ENCODE measurements at places on chromosomes 1 and 21.

GRCh38 chr1:175114996-175115395 lies 47.4 kb downstream of the TNN start:
- no peak for DNase-seq

DNA sequence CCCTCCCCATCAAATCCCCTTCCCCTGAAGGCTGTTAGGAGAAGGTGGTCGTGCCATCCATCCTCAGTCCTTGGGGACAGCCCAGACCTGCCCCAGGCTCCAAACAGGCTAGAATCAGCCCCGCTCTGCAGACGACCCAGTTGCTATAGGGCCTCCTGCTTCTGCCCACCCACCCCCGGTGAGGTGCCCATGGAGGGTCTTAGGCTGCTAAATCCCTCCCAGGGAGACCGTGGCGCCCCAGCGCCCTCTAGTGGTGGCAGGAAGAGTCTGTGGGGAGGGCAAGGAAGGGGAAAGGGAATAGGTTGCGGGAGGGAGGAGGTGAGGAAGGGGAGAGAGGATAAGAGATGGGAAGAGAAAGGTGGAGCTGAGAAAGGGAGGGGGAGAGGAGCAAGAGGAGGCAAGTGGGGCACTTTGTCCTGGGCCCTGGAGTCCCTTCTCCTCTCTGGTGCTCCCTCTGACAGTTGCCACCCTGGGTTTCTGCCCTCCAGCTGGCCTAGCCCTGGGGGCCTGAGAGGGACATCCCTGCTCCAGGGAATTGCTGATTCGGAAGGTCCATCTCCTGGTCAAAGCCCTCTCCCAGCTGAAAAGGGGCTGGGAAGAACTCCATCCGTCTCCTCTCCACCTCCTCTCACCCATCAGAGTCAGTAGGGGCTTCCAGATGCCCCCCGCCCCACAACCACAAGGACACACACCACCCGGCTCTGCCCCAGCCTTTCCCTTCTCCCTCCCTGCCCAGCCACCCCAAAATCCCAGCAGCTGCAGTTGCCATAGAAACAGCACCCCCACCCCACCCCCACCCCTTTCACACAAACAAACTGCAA lies 55.4 kb downstream of the CAMK2N1 start:
- DNase-seq, result peak; percentile 20

DNA sequence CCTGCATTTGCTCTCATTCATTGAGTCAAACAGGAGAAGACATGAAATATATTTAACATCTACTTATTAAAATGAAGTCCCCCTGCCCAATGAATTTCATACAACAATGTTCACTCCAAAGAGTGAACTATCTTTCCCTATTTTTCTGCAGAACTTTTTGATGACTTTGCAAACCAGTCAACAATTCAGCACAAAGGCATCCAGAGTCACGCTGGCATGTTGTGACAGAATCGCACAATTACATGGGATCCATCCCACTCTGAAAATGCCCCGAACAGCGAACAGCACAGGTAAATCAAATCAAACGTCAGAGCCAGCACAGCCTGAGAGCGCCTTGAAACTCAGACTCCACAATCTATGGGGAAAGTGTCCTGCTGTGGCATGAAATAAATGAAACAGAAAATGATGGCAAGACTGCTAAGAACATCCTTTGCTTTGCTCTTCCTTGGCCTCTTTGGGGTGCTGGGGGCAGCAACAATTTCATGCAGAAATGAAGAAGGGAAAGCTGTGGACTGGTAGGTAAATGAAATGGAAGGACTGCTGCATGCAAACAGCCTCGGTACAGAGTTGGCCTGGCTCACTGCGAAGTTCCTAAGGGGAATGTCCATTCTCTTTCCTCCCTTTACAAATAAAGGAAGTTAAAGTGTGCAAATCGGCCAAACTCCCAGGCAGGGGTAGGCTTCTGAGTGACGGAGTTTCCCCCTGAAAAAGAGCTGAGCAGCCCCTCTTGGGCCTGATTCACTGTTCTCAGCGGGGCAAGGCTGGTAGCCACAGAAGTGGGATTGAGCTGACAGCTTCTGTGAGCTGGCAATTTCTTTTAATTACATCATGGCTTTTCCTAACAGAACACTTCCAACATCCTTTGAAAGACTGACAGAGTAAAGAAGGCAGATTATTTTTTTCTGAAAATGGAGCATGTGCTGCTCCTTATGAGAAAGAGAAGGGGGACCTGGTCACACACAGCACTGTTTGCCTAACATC lies at the start of gene DNASE2B:
DNASE2B (plus strand) TSS at position 310 of the 981 bp plus-strand sequence; CDS start at position 391, 81 bp downstream.
- no peak for DNase-seq

- no peak for DNase-seq
These were observed 187.1 kb downstream of the NRIP1 start for GRCh38 chr21:14877581-14878228.

DNA sequence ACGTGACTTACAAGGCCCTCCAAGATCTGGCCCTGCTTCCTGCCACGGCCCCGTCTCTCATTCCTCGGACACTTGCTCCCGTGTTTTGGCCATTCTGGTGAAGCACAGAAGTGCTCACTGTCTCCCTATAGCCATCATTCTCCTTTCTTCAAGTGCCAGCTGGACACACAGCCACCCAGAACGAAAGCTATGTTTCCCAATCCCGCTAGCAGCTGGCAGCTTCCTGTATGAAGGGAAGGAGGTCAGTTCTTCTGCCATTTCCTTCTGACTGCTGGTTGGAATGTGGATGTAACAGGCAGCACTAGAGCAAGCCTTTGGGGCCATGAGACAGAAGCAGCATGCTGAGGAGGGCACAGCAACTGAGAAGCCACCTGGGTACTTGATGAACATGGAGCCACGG lies 82.8 kb downstream of the TGFBR3 start:
- no peak for DNase-seq

- no peak for DNase-seq
These were observed 148.9 kb downstream of the PHTF1 start for GRCh38 chr1:113610372-113610771.

DNA sequence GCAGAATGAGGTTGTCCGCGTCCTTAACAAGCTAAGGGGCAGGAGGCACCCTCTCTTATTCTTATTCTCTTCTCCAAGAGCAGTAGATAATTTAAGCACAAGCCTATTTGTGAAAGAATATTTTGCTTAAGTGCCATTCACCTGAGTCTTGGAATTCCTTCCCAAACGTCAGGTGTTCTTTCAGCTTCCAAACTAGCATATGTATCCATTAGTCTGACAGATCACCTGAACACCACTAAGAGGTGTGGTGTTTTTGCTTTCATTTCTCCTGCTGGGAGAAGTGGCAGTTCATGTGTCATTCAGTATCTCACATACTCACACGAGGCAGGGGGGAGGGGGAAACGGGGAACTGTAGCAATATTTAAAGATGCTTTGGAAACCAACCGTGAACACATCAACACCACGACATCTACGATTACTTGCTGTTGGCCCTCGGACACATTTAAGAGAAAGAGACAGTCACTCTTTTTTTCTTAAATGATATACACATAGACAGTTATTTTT lies 45.5 kb upstream of the RBM15 start:
- DNase-seq, result no peak

- DNase-seq, result no peak
These were observed 105.6 kb upstream of the TTC34 start for GRCh38 chr1:2907051-2907450.

DNA sequence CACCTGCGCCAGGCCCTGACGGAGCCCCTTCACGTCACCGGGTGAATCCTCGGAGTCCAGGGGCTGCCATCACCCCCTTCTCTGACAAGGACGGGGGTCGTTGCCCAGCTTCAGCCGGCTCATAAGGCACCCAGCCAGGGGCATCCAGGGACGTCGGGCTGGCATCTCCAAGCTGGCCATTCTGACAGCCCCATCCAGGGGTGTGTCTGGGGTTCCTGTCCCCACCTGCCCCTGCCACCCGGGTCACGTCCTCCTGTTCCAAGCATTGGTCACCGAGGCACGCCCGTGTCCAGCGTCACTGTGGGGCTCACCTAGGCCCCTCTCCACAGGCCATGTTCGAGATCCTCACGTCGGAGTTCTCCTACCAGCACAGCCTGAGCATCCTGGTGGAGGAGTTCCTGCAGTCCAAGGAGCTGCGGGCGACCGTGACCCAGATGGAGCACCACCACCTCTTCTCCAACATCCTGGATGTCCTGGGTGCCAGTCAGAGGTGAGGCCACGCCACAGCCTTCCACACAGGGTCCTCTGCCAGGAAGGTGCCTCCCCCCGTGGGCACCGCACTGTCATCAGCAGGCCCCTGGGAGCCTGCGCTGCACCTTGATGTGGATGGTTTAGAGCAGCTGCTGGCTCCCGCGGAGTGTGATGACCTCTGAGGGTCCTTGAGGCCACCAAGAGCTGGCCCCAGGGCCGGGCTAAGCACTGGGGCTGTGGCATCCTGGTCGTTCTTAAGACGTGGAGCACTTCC lies 14.8 kb downstream of the ARHGEF16 start:
- DNase-seq, result no peak

DNA sequence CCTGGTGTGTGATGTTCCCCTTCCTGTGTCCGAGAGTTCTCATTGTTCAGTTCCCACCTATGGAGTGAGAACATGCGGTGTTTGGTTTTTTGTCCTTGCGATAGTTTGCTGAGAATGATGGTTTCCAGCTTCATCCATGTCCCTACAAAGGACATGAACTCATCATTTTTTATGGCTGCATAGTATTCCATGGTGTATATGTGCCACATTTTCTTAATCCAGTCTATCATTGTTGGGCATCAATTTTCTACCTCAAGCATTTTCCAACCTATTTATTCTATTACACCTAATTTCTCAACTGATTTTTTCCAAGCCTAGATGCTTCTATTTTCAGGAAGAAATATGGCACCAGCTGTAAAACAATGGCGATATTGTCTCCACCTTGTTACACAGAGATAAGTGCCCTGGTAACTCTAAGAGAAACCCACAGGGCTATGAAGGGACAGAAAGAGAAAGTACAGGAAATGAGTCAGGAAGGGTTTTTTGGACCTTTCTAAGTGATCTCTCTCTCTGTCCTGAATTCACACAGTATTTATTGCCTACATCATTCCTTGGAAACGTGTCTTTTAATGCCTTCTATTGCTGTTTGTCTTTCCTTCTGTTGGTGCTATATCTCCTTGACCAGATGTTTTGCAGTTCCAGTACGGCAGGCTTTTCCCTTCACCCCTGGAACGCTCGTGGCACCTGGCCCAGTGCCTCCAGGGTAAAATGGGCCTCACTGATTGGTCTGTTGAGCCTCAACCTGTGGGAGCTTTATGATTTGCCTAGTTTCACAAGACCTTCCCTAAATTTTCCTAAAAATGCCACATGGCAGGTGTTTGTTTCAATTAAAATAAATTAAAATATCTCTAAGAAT lies 14.6 kb upstream of the JAK1 start:
- no peak for DNase-seq

- no peak for DNase-seq
These were observed 24.2 kb downstream of the PADI3 start for GRCh38 chr1:17273096-17273495.

DNA sequence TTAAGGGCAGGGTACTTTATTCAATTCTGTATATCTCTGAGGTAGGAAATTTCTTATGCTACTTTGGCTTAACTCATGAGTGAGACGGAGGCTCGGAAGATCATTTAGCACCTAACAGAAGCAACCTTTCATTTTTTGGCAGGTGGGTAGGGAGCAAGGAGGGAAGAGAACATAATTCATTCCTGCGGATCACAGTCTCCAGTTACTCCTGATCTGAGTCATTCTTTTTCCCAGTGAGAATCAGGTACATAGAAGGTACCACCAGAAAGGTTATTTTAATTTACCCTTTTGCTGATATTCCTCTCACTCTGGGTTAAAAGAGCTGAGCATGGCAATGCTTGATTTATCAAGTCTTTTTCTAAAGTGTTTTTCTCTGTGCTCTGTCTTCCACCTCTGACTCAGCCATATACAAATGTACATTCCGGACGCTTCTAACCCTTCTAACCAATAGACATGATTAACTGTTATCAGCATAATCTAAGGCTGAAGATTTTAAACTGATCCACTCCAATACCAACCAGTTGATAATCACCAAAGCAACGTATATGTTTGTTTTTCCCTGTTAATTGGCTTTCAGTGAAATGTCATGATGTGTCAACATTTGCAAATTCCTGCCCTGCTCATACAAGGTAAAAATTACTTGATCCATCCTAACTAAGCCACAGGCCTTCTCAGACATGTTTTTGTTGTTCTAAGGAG lies 271.7 kb downstream of the DUSP10 start:
- no peak for DNase-seq

DNA sequence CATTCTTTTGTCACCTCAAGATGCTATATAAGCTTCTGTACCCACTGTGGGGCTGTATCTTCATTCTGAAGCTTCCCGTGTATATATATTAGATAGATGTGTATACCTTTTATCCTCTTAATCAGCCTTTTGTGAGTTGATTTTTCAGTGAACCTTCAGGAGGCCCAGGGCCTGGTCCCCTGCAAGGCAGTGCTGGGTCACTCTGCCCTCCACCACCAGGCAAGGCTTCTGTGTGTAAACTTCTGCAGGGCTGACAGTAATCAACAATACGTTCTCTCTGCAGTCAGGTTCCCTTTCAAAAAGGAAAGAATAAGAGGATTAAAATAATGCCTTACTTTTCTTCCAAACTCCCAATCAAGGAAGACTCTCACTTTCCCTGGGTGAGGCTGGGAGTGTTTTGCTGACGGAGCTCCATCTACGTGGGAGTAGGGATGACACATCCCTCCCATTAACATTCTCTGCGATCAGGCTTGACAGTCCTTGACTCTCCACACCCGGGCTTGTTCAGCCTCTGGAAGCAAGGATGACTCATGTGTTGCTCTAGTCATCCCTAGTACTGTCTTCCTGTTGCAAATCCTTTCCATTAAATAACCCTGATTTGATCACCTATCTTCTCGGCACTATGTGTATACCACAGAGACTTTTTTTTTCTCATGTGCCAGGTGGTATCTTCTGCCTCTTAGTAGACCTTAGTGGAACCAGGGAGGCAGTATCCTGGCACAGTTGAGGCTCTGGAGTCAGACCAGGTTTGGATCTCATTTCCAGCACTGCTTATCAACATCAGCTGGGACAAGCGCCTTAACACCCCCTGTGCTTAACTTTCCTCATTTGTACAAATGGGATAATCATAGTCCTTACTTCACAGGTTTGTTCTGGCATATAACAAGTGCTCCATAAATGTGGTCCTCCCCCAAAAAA lies 70.3 kb upstream of the KCNK1 start:
- DNase-seq, result no peak

DNA sequence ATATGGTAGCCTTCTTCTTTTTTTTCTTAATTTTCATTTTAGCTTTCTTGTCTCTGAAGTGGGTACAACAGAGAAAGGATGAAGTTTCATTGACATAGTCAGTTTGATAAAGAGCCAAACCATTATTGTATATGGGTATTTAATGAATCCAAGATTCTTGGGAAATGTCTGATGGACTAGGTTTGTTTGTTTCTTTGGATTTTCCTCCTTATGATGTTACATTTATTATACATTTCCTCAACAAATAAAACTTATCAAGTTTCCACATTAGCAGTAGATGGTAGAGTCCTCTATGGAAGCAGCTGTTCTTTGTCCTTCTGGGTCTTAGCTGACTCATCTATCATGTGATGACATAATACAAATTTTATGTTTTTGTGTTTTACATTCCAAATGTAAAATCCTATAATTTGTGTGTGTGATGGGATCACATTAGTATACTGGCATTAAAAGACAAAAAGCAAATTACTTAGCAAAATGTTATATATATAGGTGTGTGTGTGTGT lies 6.0 kb downstream of the COL24A1 start:
- DNase-seq, result no peak
